ENCODE measurements at places on chromosomes 12 and 14.
A peak's percentile ranks its signal among the peaks of the same experiment; 100 is the strongest.

- DNase-seq, result peak; percentile 74
Observed at GRCh38 chr12:32671930-32672780, 6.9 kb upstream of the DNM1L start.

DNA sequence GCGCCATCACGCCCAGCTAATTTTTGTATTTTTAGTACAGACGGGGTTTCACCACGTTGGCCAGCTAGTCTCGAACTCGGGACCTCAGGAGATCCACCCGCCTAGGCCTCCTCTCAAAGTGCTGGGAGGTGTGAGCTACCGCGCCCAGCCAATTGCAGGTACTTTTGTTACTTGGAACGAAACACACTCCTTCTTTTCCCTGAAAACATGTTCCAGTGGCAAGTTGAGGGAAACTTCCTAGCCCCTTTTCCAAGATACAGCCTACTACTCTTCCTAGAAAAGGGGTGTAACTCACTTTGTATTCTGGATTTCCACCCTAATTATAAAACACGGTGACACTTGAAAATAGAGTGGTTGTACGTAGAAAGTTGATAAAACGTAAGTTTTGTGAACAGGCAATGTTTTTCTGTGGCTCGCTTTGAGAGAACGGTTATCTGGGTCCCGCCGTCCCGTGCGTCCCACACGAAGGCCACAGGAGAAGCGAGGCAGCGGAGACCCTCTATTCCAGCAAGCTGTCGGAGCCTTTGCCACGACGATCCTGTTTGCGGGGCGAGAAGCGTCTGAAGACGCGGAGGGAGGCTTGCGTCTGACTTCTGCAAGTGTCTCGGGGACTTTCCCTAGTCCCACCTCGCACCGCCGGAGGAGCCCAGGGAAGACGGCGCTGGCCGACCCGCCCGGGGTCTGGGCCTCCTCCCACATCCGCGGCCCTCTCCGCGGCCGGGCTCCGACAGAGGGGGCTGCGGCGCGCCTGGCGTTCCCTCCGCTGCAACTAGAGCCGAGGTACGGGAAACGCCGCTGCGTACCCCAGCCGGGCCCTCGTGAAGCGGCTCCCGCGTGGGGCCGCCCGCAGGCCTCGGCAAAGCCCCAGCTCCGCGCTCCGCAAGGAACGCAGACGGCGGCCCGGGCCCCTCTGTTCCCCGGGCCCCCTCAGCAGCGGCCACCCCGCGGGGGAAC is 745 bp downstream of the CDCA4 start:
- no peak for DNase-seq

DNA sequence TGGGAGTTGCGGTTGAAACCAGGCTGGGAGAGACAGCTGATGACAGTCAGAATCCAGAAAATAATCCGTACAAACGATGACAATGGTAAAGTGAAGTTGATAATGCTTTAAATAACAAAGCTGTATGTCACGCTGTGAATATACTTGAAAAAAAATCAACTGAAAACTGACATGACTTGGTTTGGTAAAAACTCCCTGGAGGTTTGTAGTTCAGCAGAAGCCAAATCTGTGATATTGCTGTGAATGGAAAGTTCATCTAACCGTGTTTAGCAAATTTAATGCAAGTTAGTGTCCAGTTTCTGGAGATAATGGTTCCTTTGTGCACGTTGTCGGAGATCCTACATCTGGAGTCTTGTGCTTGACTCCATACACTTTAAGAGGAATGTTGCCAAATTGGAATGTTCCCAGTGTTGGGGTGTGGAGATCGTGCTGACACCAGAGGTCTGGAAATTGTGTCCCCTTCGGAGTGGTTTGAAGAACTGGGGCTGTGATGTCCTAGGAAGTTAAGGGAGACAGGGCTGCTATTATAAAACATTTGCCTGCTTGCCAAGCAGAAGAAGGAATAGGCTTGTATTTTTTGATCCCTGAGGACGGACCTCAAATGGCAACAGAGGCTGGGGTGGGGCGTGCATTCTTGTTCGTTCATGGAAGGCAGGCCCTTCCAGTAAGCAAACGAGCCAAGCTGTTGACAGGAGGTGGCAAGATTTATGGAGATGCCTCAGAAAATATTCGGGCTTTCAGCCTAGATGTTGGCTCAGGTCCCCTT is 30.6 kb downstream of the PPFIBP1 start:
- DNase-seq, result peak; percentile 73

- DNase-seq, result peak; percentile 73
Observed at GRCh38 chr12:5807090-5807414, 138.0 kb downstream of the ANO2 start.

DNA sequence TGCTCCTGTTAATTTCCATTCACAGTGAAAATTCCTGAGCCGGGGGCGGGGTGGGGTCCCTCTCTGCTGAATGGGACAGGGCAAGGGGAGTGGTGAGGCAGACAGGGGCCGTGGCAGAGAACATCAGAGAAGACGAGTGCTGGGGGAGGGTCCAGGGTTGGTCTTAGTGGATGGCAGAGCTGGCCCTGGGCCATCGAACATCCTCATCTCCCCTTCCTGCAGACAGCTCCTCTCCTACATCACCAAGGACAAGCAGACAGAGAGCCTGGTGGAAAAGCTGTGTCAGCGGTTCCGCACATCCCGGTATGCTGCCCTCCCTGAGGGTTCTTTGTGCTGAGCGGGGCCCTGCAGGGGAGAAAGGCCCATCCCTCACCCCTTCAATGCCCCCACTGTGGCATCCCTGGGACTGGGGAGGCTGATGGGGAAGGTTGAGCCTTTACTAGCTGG is 5.0 kb upstream of the GAPDH start:
- DNase-seq, result no peak

GRCh38 chr14:89242652-89243279 is 174.3 kb downstream of the FOXN3 start:
- DNase-seq, result no peak

DNA sequence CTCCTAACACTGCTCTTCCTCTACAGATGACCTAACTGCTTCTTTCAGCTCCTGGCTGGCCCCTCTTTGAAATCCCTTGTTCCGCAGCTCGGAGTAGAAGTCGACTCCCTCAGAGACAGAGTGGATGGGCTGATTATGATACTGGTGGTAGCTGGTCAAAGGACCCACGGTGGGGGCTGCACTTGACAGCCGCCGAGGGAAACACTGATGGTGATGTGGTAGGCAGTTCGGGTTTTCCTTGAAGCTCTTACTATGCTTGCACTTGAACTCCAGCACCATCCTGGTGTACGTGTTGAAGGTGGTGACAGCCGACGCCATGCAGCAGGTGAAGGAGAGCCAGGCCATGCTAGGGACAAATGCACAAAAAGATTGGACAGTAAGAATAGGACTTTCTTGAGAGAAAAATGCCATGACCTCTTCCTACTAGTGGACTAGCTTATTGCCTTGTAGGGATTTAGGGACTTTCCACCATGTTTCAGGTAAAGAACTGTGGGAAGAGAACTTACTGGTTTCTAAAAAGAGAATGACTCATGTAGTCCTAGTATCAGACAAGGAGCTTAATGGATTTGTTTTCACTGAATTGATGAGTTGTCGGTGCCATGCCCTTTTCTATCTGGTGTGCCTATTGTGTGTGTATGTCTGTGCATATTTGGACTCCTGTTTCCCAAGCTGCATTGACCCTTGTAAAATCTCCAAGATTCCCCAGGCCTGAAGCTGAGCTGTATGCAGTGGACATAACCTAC is 18.4 kb downstream of the GSG1 start:
- DNase-seq, result no peak

GRCh38 chr12:108613548-108613947 is 15.7 kb upstream of the TMEM119 start:
- peak; percentile 39 for DNase-seq
